ENCODE measurements at places on chromosomes 5 and 9.

GRCh38 chr9:77726814-77727213, 78.7 kb upstream of the GNA14 start:
- DNase-seq = no peak

DNA sequence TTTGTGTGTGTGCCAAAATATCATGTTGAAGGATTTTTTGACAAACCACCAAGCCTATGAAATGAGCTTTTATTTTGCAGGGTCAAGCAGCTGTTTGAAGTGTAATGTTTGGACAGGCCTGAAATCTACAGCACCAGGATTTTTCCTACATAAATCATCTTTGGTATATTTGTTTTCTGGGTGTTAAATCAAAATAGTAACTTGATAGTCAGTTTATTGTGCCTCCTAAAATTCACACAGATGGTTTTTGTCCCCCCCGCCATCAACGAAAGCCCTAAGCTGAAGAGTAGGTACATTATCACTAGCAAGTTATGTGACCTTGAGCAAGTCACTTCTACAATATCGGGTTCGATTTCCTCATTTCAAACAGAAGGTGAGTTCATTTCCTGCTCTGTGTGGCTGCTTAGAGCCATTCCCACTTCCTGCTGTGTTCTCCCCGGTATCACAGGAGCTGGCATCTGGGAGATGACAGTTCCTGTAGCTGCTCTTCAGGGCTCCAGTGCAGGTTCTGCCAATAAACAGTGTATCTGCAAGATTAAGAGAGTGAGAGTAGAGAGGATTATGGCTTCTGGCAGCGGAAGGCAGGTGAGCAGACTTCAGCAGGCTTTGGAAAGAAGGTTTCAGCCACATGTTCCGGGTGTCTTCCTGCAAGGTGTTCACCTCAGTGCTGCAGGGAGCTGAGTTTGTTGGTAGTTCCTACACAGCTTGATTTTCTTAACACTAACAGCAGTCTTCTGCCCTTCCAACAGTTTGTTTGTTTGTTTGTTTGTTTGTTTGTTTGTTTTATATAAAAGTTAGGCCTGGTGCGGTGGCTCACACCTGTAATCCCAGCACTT, 48.4 kb upstream of the GNE start:
- DNase-seq = no peak

GRCh38 chr9:90842996-90843395, 41.4 kb downstream of the SYK start:
- peak; percentile 17 for DNase-seq

GRCh38 chr9:130837002-130837511, 2.0 kb downstream of the ABL1 start:
- no peak for DNase-seq

- no peak for DNase-seq
Observed at GRCh38 chr5:171757853-171758535, 27.6 kb upstream of the SMIM23 start.

DNA sequence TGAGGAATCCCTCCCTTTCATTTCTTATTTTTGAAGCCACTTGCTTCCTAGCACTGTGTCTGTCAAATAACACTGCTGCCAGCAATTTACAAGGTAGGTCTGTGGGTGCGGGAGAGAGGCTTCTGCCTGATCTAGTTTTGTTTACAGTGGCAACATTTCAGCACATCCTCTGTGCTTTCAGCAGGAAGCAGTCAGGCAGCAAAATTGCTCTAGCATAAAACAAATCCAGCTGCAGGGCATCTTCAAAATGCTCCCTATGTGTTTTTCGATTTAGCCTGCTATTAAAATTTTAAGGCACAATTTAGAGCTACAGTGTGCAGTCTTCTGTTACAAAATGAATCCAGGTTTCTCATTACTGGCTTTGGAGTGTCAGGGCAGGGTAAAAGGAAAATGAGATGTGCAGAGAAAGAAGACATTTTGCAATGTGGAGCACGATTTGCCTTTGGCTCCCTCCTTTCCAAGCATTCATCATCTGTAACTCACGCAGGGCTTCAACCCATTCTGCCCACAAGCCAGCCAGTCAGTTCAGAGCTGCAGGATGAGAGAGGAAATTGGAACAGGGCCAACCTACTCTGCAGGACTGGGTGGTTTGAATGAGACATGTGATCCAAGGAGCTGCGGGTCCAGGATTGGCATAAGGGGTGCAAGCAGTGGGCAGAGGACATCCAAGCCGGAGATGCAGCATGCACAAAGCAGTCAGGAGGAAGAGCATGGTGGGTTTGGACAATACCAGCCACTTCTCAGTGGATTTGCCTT, 143.4 kb upstream of the APC start:
- no peak for DNase-seq

DNA sequence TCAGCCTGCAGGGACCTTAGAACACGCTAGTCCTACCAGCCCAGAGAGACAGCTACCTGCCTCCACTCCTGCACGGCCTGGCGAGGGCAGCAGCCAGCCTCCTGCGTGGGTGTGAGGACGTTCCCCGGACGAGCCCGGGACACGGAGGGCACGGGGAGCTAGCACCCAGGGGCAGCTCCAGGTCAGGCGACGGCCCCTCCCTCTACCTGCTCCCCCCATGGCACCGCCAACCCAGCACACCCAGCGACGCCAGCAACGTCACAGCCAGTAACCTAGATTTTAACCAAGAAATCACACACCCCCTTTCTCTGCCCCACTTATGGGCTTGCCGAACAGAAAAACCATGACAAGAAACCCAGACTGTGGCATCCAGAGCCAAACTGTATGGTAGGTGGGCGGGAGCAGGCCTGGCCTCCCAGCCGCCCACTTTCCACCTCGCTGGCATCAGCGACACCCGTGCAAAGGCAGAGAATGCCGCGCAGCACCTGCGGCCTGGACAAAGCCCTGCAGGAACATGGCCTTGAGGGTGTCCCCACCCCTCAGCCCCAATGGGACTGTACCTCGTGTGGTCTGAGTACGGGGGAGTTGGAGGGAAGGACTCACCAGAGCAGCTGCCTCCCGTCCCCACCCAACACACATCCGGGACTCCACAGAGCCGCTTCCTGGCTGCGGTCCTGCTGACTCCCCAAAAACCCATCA, 47.9 kb downstream of the NACC2 start:
- no peak for DNase-seq

- no peak for DNase-seq
Observed at GRCh38 chr5:36505021-36505420, 101.4 kb upstream of the SLC1A3 start.

DNA sequence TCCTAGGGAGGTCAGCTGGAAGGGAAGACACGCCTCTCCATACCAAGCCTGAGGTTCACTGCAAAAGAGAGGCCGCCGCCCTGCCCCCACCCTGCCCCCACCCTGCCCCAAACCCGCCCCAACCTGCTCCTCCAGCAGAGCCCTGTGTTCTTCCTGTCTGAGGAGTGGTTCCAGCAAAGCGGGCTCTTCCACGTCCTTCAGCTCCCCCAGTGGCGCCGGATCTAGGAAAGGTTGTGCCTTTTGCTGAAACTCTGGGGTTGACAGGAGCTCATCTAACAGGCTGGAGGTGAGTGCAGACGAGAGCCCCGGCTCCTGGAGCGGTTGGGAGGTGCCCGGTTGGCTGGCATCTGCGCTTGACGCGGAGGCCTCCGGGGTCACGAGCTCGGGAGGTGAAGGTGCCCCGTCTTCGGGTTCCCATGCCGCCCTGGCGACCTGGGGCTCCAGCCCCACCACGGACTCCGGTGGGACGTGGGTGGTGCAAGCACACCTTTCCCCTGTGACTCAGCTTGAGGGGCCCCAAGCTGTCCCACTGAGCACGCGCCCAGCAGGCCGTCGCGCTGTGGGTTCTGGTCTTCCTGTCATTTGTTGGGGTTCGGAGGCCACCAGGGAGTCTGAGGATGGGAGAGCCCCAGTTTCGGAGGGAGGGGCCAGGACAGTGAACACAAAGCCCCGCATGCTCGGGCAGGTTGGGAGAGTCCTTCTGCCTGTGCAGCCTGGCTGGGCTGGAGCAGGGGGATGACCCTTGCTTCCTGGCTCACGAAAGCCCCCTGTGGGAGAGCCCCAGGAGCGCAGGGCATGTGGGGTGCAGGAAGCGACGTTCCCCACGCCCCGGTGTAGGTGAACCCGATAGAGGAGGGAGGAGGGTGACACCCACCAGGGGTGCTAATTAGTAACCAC, 1467.1 kb downstream of the FOXD4L5 start:
- peak; percentile 64 for DNase-seq

DNA sequence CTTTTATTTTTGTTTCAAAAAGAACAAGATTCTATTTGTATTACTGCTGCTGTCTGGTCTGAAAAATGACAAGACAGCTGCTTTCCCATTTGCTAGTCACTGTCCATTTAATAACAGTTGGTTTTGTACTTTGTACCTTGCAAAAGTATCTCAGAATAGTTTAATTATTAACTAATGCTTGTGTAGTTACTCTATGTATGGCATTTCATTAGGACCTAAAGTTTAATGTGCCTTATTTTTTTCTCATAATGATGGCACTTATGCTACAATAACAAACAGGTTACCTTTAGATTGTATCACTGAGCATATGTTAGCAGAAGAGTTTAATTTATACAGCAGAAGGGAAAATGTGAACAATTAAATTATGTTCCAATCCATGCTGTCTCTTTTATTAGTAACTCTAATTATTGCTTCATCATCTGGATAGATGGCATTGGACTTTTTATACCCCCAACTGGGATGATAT, 134.2 kb downstream of the CDH10 start:
- no peak for DNase-seq

DNA sequence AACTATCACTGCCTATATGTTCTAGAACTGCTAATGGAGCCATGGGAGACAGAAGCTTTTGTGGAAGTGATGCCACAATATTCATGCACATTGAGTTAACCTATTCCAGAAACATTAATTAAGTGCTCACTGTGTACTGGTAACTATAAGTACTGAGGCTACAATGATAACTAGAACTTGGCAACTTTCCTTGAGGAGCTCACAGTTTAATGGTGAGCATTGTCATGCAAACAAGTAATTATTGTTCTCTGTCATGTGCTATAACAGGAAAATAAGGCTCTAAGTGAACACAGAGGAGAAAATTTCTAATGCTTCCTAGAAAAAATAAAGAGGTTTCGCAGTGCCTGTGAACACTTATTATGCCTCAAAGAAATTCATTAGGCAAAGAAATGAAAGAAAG, 142.2 kb downstream of the BAAT start:
- no peak for DNase-seq

DNA sequence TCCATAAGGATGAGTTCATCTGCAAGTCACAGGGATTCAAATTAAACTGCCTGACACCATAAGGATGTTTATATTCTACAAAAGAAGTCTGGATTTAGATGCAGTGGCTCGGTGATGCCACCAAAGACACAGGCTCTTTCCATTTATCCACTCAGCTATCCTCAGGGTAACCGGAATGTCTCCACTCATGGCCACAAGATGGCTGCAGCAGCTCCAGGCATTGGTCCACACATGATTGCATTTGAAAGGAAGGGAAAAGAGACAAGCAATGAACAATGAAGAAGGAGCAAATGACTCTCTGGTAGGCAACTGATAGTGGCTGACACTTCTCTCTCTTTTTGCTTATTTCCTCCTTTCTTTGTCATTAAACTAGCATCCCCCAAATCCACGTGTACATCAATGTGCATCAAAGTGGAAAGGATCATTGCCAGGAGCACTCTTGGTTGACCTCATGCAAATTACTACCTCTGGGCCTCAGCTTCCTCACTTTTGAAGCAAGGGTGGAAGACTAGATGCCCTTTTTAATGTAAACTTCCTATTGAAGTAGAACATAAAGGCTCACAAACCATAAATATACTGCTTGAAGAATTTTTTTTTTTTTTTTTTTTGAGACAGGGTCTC, 7.2 kb upstream of the SNX30 start:
- no peak for DNase-seq

- no peak for DNase-seq
Observed at GRCh38 chr5:72463449-72464052, 43.7 kb downstream of the ZNF366 start.

GRCh38 chr5:141747152-141748141, 65.4 kb upstream of the ARAP3 start:
- peak; percentile 51 for DNase-seq

- DNase-seq = no peak
Observed at GRCh38 chr5:127772531-127772930, 69.3 kb downstream of the CCDC192 start.

- DNase-seq = no peak
Observed at GRCh38 chr5:155850370-155850769, 476.6 kb upstream of the SGCD start.

GRCh38 chr5:177368869-177369644, 11.3 kb downstream of the RGS14 start:
- DNase-seq = no peak

GRCh38 chr5:96125231-96125891, 163.7 kb upstream of the ELL2 start:
- DNase-seq = no peak

GRCh38 chr5:130034566-130035210, 130.4 kb downstream of the CHSY3 start:
- DNase-seq = no peak

- DNase-seq = no peak
Observed at GRCh38 chr9:38047301-38048251, 21.5 kb downstream of the SHB start.

- no peak for DNase-seq
Observed at GRCh38 chr9:70504834-70505233, 90.4 kb upstream of the KLF9 start.

- no peak for DNase-seq
Observed at GRCh38 chr5:138829341-138829740, 45.8 kb downstream of the LRRTM2 start.

GRCh38 chr9:89370593-89370992, 52.3 kb downstream of the SECISBP2 start:
- no peak for DNase-seq

GRCh38 chr9:94818178-94818541, 91.7 kb downstream of the AOPEP start:
- no peak for DNase-seq

DNA sequence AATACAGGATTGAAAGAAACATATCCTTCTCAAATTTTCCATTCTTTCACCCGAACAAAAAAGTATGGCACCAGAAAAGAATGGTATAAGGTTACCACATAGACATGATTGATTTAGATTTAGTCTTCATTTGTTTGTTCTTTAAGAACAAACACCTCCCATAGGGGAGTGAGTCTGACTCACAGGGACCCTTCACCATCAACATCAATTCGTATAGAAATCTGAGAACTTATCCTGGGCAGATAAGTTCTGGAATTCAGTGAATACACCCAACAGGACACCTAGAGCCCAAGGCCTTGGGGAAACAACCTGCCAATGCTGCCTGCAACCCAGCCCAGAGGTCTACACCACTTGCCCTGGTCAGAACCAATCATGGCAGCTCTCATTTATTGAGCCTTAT, 46.2 kb downstream of the LHFPL2 start:
- no peak for DNase-seq

DNA sequence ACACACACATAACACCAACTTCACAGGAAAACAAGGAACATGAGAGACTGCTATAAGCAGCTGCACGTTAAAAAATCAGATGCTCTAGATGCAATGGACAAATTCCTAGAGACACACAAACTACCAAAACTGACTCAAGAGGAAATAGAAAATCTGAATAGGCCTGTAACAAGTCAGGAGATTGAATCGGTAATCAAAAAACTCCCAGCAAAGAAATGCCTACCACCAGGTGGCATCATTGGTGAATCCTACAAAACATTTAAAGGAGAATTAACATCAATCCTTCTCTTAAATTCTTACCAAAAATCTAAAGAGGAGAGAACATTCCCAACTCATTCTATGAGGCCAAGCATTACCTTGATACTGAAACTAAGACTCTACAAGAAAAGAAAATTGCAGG, 54.9 kb downstream of the NDST1 start:
- peak; percentile 28 for DNase-seq
